ENCODE measurements at places on chromosomes 7 and 10.

DNA sequence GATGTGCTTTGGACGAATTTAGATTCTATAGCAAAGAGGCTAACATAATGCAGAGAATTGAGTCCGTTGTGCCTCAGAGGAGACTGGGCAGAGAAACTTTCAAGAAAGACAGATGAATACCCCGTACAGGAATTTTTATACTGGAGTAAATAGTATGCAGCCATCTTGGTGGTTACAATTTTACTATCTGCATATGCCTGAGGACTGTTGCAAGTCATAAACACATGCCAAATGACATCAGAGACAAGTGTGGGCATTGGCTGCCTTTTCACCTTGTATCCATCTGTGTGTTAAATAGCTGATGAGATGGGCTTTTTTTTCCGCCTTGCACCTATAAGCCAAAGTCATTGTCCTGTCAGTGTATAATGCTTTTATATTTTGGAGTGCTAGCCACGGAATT is 267.5 kb upstream of the SP4 start:
- DNase-seq = no peak

DNA sequence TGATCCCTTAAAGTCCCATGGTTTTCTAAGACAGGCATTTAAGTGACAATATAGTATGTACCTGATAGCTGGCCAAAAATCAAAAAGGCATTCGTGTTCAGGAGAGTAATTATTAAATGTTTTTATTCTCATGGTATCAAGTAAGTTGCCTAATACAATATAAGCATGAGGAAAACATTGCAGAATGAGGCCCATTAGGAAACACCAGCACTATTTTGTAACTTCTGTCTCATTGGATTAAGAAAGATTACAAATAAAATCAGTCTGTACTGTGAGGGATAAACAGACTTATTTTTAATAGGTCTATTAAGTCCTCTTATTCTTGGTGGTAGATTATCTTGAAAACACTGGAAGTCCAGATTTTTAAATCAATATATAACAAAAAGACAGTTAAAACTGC is 110.1 kb downstream of the SNX13 start:
- DNase-seq = no peak

DNA sequence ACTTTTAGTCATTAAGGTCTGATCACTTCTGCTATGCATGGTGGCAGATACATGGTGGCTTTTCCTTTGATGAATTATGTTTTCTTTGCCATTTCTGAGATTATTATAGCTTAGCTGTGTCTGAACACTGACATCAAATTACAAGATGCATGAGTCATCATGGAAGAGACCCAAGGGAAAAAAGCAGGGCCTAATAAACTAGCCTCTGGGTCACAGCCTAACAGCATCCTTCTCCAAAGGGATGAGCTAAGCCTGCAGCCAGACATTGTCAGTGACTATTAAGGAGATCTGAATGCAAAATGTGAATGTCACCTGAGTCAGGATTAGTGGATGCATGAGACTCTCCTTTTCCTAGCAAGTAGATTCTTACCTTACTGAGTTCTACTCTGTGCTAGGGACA is 19.1 kb upstream of the OGDHL start:
- no peak for DNase-seq

- no peak for DNase-seq
These were observed 86.5 kb downstream of the RELN start for GRCh38 chr7:103902917-103903316.

- DNase-seq = no peak
These were observed 117.9 kb downstream of the SLIT1 start for GRCh38 chr10:97067716-97068391.

GRCh38 chr7:128794020-128794419 is 2.3 kb downstream of the CCDC136 start:
- no peak for DNase-seq

- DNase-seq = no peak
These were observed 2.6 kb upstream of the C10orf120 start for GRCh38 chr10:122702275-122702674.

GRCh38 chr7:135617781-135618180 is 44.5 kb upstream of the STMP1 start:
- no peak for DNase-seq

GRCh38 chr10:110303681-110304080 is 1.0 kb downstream of the SMNDC1 start:
- no peak for DNase-seq

GRCh38 chr10:10818082-10818481 is 199.6 kb upstream of the CELF2 start:
- no peak for DNase-seq

DNA sequence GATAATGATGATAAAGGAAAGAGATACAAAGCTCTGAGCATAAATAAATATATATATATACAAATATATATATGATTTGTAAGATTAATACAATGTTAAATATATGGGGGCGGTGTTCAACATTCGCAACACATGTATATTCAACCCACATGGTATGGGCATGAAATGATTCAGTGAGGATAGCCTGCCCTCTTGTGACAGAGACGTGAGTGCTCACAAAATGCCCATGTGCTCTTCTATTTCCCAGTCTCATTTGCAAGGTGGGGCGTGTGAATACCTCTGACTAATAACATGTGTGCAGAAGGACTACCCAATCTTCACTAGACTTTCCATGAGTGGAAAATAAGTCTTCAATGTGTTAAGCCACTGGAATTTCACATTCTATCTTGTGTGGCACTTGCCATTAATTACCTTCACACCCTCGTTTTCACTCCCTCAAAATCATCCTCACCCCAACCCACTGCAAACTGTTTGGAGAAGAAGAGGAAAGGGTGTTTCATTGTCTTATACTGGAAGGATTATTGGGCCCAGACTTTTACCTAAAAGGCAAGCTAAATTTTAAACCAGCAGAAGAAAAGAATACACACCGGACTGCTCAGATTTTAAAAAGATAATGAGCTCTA is 26.9 kb downstream of the ASAH2 start:
- peak; percentile 23 for DNase-seq

All from GDM1 (cell line).